SIG-M5 (cell line): ENCODE measurements at places on chromosomes 5 and 9.
A peak's percentile ranks its signal among the peaks of the same experiment; 100 is the strongest.

DNA sequence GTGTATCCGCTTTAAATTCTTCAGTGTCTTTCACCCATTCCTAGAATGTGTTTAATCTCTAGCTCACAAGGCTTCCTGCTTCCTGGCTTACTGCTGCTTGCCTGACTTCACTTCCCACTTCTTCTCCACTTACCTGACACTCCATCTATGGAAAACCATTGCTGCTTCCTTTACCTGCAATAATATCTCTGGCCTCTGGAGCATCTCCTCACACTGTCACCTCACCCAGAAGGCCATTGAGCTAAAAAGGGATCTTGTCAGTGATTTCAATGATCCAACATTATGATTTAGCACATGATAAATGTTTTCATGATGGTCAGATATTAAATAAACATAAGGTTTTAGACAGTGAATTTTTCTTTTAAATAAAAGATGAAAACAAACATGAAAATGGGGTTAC lies 281.1 kb downstream of the MRPS30 start:
- DNase-seq: no peak

DNA sequence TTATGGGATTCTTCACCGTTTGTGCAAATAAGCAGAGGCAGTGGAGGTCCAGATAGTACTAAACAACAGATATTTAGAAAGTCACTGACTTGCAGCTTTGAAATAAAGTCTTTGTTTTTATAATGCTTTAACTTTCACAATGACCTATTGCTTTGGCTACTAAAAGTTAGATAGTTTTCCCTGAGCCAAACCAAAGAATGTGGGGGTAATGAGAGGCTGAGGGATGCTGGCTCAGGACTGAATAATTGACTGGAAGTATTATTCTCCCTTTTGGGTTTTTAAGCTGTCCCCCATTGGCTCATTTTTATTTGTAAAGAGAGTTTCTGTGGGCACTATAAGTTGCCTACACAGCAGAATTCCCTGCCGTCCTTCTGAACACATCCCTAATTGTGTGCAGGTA lies 99.2 kb upstream of the ACTBL2 start:
- no peak for DNase-seq

- DNase-seq: no peak
Measured at GRCh38 chr9:114908805-114909448, 21.5 kb downstream of the TNFSF8 start.

DNA sequence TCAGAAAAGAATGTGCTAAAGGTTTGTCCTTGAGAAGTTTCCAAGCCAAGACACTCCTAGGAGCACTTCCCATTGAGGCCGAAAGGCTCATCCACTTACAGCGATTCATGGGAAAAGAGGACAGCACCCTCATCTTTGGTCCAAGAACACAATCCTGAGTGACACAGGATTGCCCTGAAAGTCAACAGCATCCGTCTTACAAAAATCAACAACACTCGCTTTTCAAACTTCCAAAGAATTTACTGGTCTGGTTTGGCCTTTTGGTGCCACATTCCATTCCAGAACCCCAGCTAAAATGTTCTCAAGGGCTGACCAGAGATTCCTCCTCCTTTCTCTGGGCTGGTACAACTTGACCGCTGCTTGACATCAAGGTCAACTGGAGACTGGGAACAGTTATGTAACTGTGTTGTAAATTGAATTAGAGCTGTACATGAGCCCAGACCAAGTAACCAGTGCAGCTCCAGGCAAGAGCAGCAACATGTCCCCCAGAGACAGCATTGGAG lies 415.8 kb upstream of the PIK3R1 start:
- DNase-seq: no peak

DNA sequence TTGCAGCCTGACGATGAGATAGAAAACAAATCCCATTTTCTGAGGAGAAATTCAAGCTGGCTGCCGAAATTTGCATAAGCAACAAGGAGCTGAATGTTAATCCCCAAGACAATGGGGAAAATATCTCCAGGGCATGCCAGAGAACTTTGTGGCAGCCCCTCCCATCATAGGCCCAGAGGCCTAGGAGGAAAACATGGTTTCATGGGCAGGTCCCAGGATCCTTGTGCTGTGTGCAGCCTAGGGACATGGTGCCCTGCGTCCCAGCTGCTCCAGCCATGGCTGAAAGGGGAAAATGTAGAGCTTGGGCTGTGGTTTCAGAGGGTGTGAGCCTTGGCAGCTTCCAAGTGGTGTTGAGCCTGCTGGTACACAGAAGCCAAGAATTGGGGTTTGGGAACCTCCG lies 48.8 kb upstream of the MAN2A1 start:
- DNase-seq: no peak

DNA sequence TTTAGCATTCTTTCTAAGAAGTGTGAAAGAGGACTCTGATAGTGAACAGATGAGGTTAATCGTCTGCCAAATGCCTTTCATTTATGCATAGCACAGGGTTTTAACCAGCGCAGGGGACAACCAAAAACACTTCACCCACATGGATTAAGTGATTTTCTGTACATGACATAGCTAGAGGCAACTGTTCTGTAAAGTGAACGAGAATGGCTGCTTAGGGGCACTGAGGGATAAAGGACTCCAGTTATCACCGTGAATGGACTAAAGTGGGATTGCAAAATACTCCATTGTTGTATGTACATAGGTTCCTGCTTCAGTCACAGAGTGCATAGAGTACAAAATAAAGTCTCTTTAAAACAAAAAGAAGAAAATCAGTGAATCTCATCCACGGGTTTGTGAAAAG lies 456.8 kb downstream of the DMAC1 start:
- DNase-seq: no peak

DNA sequence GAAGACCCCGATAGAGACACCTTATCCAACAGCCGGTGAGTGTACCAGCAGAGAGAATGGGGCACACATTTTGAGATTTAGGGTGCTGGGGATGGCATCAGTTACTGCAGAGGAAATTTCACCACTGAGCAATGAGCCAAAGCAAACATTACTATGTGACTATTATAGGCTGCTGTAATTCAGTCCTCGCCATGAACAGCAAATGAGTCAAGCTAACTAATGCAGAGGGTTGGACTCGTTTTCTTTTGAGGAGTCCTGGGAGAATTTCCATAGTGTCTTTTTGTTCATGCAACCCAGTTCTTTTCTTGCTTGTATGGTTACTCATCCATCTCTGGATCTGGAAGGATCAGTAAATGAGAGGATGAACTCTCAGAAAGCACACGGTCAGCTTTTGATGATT lies 323.8 kb downstream of the PSAT1 start:
- DNase-seq: no peak

GRCh38 chr5:56686337-56687195 lies 128.8 kb upstream of the MAP3K1 start:
- DNase-seq: no peak

DNA sequence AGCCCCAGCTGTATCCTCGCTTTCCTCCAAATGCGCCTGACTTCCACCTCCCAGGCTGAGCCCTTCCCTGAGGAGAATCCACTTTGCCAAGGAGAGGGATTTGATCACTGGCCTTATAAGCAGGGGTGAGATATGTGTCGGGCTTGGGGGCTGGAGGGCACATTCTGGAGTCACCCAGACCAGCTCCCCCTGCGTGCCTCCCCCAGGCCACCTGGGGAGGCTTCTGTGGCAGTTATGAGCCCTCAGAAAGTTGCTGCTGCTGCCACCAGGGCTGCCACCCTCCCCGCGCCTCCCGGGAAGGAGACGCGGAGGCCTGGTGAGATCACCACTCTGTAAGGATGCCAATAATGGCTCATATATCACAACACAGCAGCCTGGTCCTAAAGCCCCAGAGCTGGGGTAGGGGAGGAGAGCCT lies 211.5 kb downstream of the PAPPA start:
- no peak for DNase-seq

- no peak for DNase-seq
Measured at GRCh38 chr5:51043745-51044144, 339.5 kb upstream of the ISL1 start.

GRCh38 chr5:3352711-3353110 lies 242.9 kb upstream of the IRX1 start:
- no peak for DNase-seq

DNA sequence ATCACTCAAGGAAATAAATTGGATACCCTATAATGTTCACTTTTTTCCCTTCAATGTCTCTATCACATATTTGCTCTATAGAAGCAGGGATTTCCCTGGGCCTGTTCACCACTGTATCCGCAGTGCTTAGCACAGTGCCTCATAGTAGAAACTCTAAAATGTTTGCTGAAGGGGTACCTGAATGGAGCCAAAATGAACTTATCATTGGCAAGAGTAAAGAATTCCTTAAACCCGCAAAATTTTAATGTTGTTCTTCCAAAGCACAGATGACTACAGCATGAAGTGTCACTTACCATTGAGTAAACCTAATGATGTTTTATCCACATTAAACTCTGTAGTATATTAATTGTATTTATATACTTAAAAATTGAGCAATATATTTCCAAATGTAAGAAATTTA lies 96.1 kb downstream of the JAKMIP2 start:
- no peak for DNase-seq

DNA sequence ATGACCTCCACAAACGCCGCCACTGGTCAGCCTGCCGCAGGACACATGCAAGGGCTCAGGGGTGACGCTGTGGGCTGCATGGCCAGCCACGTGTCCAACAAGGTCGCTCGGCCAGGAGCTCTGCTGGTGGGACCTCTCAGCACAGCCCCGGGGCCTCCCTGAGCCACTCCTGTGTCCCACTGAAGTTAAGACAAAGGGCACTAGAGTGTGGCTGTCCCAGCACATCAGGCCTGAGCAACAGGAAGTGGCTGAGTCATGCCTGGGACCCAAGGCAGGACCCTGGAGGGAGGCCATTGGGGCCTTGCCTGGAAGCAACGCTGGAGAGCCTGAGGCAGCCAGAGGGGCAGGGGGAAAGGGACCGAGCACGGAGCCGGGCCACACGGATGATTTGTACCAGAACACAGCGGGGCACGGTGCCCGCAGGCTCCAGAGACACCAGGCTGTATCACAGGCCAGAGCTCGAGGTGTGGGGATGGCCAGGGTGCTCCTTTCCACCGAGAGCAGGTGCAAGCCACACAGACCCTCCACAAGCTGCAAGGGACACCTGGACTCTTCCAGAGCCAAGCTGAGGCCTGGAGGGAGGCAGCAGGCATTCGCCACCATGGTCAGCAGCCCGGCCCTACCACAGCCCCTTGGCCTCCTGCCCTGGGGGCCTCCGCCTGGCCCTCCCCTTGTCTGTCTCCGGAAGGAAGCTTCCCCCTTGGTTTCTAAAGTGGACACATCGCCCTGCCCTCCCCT lies 6.5 kb upstream of the TMEM210 start:
- no peak for DNase-seq

DNA sequence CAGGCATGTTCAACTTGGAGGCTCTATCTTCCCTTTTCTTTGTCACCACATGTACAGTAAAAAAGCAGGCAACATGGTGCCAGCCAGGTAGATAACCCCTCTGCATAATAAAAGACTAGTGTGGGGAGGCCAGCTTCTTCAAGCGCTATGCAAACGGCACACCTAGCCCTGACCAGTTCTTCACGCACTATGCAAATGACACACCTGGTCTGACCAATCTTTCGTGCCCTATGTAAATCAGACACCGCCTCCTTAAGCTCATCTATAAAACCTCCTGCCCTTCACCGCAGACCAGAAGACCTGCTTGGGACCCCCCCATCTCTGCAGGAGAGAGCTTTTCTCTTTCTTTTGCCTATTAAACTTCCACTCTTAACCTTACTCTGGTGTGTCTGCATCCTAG lies 28.1 kb upstream of the UGCG start:
- DNase-seq: no peak

- no peak for DNase-seq
Measured at GRCh38 chr5:170585273-170585948, 81.6 kb downstream of the KCNIP1 start.

GRCh38 chr5:27947088-27947487 lies 908.7 kb upstream of the CDH9 start:
- no peak for DNase-seq

- no peak for DNase-seq
Measured at GRCh38 chr5:133756036-133756435, 143.7 kb upstream of the FSTL4 start.

GRCh38 chr5:5632678-5633077 lies 210.2 kb downstream of the ICE1 start:
- no peak for DNase-seq

GRCh38 chr5:16663840-16664239 lies 47.0 kb upstream of the RETREG1 start:
- no peak for DNase-seq

GRCh38 chr9:34686231-34686630 lies 4.8 kb downstream of the CCL19 start:
- DNase-seq: no peak

DNA sequence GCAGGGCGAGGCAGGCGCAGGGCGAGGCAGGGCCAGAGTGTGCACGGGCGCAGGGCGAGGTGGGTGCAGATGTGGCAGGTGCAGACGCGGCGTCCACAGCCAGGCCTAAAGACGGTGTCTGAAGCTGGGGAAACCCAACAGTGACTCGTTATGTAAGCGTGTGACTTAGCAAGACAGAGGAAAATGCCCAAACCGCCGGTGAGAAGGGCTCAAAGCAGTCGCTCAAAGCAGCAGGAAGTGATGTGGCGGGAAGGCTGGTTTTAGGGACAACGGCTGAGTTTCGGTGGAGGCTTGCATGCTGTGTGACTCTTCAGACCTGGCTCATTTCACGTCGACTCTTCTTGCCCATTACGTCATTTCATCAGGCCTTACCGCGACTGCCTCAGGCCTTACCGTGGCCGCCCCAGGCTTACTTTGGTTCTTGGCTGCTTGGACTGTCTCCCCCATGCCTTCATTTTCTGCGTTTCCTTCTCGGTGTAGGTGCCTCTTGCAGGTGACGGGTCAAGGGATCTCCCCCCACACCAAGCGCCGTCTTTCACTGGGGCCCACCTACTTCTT lies 50.5 kb upstream of the EXOC3 start:
- DNase-seq: peak; percentile 97

GRCh38 chr9:86637515-86637914 lies 283.3 kb upstream of the TUT7 start:
- DNase-seq: no peak

GRCh38 chr9:88503081-88503844 lies 31.7 kb upstream of the NXNL2 start:
- no peak for DNase-seq

DNA sequence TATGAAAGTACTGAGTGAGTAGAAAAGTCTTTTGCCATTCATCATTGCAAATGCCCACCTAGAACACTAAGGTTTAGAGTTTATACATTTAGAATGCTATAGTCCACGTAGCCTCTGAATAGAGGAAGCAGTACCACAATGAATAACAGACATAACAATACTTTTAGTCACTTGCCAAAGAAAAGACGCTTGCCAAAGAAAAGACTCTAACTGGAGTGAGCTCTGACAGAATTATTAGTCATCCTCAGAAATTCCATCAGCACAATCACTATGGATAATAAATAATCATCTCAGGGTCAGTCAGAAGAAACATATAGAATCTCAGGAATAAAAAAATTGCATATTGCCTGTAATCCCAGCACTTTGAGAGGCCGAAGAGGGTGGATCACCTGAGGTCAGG lies 168.5 kb upstream of the TARS1 start:
- no peak for DNase-seq

GRCh38 chr5:113042491-113043243 lies 66.1 kb downstream of the DCP2 start:
- no peak for DNase-seq

DNA sequence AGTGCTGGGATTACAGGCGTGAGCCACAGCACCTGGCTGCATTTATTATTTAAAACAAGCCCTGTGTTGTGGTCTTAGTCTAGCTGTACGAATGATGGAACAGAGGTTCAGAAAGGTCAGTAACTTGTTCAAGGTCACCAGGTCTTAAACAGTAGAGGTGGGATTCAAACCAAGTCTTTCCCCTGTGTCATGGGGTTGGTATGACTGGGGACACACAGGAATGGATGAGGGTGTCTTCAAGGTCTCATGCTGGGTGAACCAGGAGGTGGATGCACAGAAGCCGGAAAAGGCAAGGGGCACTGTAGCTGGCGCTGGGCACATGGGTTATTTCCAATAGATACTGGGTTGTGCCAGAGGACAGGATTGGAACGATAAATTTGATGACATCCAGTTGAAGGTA lies 32.2 kb upstream of the TJP2 start:
- DNase-seq: no peak
